ENCODE measurements at places on chromosomes 6 and 20.

DNA sequence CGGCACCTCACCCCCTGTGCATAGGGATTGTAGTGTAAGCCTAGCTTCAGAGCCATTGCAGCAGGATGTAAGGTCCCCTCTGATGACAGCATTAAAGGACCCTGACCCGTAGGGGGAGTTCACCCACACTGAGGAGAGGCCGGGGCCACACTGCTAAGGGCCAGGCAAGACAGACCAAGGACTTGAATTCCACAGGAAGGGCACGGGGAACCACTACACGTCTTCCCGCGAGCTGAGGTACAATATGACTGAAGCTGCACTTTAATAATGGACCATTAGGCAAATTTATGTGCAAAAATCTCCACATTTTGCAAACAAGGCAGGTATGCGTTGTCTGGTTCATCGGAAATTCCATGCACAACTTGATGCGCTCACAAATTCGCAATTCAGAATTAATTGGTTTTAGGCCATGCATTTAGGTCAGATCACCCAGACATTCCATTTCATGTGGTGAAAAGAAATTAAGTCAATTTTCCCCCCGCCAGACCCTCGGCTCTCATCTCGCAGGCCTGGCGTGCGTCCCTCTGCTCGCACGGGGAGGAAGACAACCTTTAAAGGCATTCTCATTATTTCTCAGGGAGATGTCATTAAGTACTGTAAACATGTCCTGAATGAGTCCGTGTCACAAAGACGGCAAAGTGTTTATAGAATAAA is 111.8 kb downstream of the FOXA2 start:
- no peaks in the 10 kb centered on the region for H3K4me1 ChIP-seq
- no peak for DNase-seq
- no peaks in the 10 kb centered on the region for H3K27me3 ChIP-seq
- H3K4me3 ChIP-seq = no peak overlapping the region
- H3K36me3 ChIP-seq = no peaks in the 10 kb centered on the region
- no peak overlapping the region for H3K27ac ChIP-seq

DNA sequence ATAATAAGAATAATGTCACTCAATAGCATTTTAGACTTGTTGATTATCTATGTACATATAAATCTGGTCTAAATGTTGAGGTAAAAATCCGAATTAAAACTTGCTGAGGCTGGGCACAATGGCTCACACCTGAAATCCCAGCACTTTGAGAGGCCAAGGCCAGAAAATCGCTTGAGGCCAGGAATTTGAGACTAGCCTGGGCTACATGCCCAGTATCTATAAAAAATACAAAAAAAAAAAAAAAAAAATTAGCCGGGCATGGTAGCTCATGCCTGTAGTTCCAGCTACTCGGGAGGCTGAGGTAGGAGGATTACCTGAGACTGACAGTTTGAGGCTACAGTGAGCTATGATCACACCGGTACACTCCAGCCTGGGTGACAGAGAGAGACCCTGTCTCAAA is 34.2 kb upstream of the SUPT3H start:
- no peak overlapping the region for H3K4me3 ChIP-seq
- peaks cover 5% of the 10 kb centered on the region for H3K36me3 ChIP-seq
- H3K4me1 ChIP-seq = no peaks in the 10 kb centered on the region
- no peak overlapping the region for H3K27ac ChIP-seq
- DNase-seq = no peak

DNA sequence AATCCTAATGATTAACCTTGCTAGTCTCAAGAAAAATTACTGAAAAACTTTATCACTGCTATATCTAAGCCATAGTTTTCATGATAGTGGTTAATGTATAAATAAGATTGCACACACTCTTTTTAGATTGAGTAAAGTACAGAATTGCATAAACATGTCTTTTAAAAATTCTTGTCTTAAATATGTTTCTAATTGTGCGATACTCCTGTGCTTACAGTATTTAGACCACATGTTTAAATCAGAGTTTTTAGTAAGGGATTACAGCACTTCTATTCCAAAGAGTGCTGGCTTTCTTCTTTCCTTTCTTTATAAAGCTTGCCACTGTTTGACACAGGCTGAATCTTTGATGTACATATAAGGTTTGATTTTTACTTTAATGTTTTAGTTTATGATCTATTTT is 36.8 kb upstream of the RGS17 start:
- no peak overlapping the region for H3K4me3 ChIP-seq
- DNase-seq = no peak
- no peaks in the 10 kb centered on the region for H3K27me3 ChIP-seq
- peaks cover 2% of the 10 kb centered on the region for H3K4me1 ChIP-seq
- H3K27ac ChIP-seq = no peak overlapping the region
- no peaks in the 10 kb centered on the region for H3K36me3 ChIP-seq

DNA sequence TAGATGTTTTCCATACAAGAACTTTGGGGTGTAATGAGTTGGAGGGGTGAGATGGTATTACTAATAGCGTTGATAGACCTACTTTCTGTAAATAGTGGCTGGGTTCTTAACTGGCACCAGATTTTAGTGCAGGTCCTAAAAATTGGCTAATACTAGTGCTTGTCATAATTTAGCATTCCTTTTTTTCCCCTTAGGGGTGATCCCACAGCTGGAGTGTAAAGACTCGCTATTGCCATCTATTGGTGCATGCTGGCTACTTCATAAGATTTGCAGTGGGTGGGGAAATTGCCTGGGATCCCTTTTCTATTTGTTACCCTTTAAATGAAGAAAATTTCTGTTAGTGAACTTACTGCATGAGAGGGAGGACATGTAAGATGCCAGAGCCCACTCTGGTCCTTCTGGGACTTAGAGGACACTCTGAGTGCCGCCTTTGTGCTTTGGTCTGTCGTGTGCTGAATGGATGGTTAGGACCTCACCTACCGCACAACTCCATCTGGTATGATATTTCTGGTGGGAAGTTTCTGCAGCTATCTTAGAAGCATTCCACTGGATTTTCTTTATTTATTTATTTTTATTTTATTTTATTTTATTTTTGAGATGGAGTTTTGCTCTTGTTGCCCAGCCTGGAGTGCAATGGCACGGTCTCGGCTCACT is 195.5 kb downstream of the JARID2 start:
- H3K4me1 ChIP-seq = peaks cover 27% of the 10 kb centered on the region
- peak; percentile 31 for DNase-seq
- H3K27ac ChIP-seq = no peak overlapping the region
- H3K36me3 ChIP-seq = no peaks in the 10 kb centered on the region

DNA sequence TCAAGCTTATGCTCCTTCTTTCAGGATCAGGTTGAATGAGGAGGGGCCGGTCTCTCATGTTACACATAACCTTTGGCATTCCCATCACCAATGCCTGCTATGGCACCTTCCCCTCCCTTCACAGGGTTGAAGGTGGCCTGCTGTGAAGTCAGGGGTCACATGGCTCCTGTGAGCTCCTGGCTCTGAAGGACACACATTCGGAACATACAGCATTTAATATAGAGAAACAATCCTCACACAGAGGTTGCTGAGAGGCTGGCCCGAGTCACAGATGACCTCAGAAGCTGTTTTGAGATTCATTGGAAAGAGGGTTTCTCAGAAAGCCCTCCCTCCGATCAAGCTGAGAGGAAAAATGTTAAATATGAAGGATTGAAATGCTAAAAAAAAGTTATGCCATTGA is 82.1 kb downstream of the PSMG4 start:
- H3K4me1 ChIP-seq = peaks cover 43% of the 10 kb centered on the region
- no peak for DNase-seq
- no peak overlapping the region for H3K4me3 ChIP-seq
- H3K27ac ChIP-seq = peak overlapping the region; percentile 50
- no peaks in the 10 kb centered on the region for H3K27me3 ChIP-seq

DNA sequence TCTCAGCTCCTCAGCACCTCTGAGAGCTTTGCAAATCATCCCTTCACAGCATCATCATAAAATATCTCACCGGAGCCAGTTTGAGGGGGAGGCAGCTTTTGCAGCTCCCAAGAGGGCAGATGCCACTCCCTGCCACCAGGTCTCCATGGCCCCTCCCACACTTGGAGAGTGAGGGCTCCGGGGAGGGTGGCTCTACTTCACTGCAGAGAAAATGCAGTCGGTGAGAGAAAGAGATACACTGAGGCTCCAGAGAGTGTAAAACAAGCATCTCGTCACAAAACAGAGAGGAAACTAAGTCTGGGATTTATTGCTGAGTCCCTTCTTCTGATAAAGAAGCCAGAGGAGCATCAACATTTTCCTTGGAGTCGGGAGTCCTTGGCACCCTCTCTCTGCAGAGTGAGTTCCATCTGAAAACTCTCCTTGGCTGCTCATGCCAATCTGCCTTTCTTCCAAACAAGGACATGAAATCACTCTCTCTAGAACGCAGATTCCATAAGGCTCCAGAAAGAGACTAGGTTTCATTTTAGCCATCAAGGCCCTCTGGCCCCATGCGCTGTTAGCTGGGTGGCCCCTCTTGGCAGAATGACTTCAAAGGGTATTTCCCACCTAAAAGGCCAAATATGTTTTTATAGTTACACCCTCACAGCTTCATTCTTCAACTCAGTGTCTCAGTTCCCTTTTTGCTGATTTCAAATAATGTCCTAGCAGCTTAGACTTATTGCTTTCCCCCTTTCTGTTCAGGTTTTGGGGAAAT is 70.6 kb upstream of the F13A1 start:
- no peaks in the 10 kb centered on the region for H3K27me3 ChIP-seq
- no peaks in the 10 kb centered on the region for H3K36me3 ChIP-seq
- no peak overlapping the region for H3K4me3 ChIP-seq
- H3K4me1 ChIP-seq = peaks cover under 1% of the 10 kb centered on the region
- no peak overlapping the region for H3K27ac ChIP-seq
- DNase-seq = no peak

GRCh38 chr6:56690519-56691285 is 48.0 kb upstream of the DST start:
- no peaks in the 10 kb centered on the region for H3K36me3 ChIP-seq
- DNase-seq = no peak
- no peak overlapping the region for H3K4me3 ChIP-seq
- H3K27ac ChIP-seq = no peak overlapping the region
- H3K4me1 ChIP-seq = peaks cover 5% of the 10 kb centered on the region

- no peaks in the 10 kb centered on the region for H3K27me3 ChIP-seq
- H3K4me3 ChIP-seq = no peak overlapping the region
- H3K36me3 ChIP-seq = peaks cover 48% of the 10 kb centered on the region
- peak overlapping the region; percentile 46 for H3K27ac ChIP-seq
Measured at GRCh38 chr20:47315339-47316056, 41.0 kb downstream of the ZMYND8 start.

GRCh38 chr20:3105256-3106137 is 21.0 kb upstream of the AVP start:
- no peak for DNase-seq
- H3K4me3 ChIP-seq = no peak overlapping the region
- no peaks in the 10 kb centered on the region for H3K27me3 ChIP-seq
- peaks cover 7% of the 10 kb centered on the region for H3K4me1 ChIP-seq

GRCh38 chr6:161487217-161487531 is 213.3 kb upstream of the AGPAT4 start:
- H3K36me3 ChIP-seq = no peaks in the 10 kb centered on the region
- H3K4me3 ChIP-seq = no peak overlapping the region
- H3K4me1 ChIP-seq = peaks cover 13% of the 10 kb centered on the region
- no peak overlapping the region for H3K27ac ChIP-seq

DNA sequence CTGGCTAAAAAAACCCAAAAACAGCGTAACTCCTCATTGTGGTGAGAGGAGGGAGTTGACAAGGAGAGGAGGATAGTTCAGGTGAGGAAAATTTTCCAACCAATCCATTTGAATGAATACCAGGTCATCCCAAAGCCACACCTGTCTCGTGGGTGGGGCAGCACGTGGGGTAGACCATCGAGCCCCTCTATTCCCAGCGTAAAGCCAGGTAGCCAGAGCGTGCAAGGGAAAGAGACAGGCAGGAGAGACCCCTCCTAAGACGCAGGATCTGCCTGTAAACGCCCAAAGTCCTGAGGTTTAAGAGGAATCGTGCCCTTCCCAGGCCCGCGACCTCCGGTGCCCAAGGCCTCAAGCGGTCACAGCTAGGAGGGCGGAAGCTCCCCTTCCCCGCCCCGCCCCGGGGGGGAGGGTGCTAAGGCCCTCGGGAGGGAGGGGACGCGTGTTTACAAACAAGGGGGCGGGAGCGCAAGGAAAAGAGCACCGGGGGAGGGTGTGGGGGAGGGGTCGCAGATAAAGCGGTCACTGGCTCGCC is 712 bp downstream of the RXRB start:
- DNase-seq = no peak
- peak overlapping the region; percentile 97 for H3K27ac ChIP-seq
- no peaks in the 10 kb centered on the region for H3K27me3 ChIP-seq
- H3K4me1 ChIP-seq = peaks cover 14% of the 10 kb centered on the region

GRCh38 chr6:7732228-7732627 is 6.3 kb downstream of the BMP6 start:
- H3K36me3 ChIP-seq = no peaks in the 10 kb centered on the region
- DNase-seq = no peak
- H3K27me3 ChIP-seq = peaks cover 8% of the 10 kb centered on the region
- H3K27ac ChIP-seq = no peak overlapping the region
- peaks cover 20% of the 10 kb centered on the region for H3K4me1 ChIP-seq

- no peak overlapping the region for H3K4me3 ChIP-seq
- H3K27ac ChIP-seq = no peak overlapping the region
- no peak for DNase-seq
- no peaks in the 10 kb centered on the region for H3K36me3 ChIP-seq
- H3K4me1 ChIP-seq = peaks cover 2% of the 10 kb centered on the region
Measured at GRCh38 chr6:130961148-130961547, 101.9 kb downstream of the EPB41L2 start.

GRCh38 chr6:64789476-64789875 is 917.5 kb downstream of the EYS start:
- no peaks in the 10 kb centered on the region for H3K4me1 ChIP-seq
- no peaks in the 10 kb centered on the region for H3K27me3 ChIP-seq
- DNase-seq = no peak
- no peak overlapping the region for H3K27ac ChIP-seq
- no peak overlapping the region for H3K4me3 ChIP-seq

Data from neuronal stem cell (in vitro differentiated cells).